Heart left ventricle (tissue), 16 donors: ENCODE measurements at places on chromosomes 1 and 21. TPM values are rescaled to one million over a fixed set of nuclear protein-coding genes. Genes with fewer than 3 reads are reported as not detected.

LCK gene
- total RNA-seq: 7.6 TPM

KIF17 gene
- 1.6 TPM for total RNA-seq

PLEKHM2 gene
- 69.9 TPM for total RNA-seq

NPHS2 gene
- total RNA-seq: not detected

GRCh38 chr1:180560200-180560867 lies 1.6 kb downstream of the OVAAL start:
- no peak for DNase-seq

GRCh38 chr1:233960386-233960785 lies 55.9 kb downstream of the SLC35F3 start:
- no peak for DNase-seq
